ENCODE measurements at places on chromosomes 13 and 19.

DNA sequence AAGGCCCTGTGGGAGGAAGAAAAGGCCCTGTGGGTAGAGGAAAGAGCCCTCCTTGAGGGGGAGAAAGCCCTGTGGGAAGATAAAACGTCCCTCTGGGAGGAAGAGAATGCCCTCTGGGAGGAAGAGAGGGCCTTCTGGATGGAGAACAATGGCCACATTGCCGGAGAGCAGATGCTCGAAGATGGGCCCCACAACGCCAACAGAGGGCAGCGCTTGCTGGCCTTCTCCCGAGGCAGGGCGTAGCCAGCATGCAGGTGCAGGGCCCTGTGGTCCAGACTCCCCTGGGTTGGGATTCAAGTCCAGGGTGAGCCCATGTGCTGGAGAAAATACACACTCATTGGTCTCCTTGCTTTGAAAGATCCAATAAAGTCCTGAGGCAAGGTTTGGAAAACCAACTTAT, 4.1 kb downstream of the CCDC70 start:
- no peak for DNase-seq

DNA sequence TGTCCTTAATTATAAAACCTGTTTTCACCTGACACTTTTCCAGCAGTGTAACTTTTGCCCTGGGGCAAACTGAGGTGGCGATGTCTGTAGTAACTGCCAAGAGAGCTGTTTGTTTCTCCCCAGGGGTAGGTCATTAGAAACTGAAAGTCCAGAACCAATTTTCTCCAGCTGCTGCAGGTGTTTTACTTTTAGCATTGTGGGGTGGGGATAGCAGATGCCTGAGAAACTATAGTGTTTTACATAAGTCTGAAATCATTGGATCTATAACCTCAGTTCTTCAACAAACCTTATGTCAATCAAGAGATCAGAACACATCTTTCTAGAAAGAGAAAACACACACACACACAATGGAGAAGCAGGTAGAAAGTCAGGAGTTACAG, 92.7 kb downstream of the LHFPL6 start:
- no peak for DNase-seq

DNA sequence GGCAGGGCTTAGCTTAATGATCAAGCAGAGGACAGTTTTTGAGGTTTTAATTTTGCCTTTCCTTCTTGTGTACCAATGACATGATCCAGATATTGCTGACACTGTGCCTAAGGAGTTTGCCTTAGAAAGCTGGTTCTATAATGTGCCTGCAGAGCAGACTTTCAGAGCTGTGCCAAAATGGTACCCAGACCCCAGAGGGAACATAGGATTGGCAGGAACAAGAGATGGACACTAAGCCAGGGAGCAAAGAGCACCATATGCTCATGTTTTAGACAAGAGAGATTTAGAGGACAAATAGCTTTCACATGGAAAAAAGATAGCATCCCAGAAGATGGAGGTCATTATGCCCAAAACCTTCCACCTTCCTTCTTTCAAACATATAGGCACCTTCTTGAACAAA, 1241.5 kb upstream of the SPRY2 start:
- no peak for DNase-seq

GRCh38 chr13:87671031-87671752, at the start of gene SLITRK5:
SLITRK5 (plus strand) TSS chr13:87671371; CDS start chr13:87675389, 4,018 bp downstream.
- DNase-seq = no peak

GRCh38 chr19:32457571-32458158, 52.1 kb downstream of the DPY19L3 start:
- no peak for DNase-seq

DNA sequence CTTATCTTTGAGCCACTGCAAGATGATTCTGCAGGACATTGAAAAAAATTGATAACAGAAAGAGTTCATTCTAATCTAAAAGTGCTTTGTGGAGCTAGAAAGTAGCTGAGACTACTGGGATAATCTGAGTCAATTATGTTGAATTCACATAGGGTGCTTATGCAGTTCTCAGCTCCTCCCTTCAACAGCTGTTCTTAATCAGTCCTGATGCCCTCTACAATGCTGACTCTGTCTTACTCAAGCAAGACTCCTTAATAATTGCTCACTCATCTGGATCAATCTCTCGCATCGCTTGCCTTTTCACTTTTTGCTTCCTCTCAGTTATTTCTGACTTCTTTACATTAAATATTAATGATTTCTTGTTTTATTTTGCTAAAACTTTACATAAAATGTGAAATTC, 182.1 kb downstream of the PCDH17 start:
- no peak for DNase-seq

DNA sequence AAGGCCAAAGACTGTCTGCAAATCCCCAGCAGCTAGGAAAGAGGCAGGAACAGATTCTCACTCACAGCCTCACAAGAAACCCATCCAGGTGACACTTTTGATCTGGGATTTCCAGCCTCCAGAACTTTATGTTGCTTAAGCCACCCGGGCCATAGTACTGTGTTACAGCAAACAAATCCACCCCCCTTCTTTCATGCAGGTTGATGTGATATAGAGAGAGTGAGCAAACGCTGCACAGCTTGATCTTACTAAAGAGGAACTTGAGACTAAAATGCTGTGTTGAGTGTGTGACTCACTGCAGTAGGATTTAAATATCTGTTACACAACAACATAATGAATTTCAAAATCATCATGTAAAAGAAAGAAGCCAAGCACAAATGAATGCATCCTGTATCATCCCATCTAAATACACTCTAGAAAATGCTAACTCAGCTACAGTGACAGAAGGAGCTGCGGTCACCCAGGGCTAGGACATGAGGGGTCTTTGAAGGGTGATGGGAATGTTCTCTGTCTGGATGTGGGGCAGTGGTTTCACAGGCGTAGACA, 32.2 kb downstream of the RCBTB2 start:
- no peak for DNase-seq

DNA sequence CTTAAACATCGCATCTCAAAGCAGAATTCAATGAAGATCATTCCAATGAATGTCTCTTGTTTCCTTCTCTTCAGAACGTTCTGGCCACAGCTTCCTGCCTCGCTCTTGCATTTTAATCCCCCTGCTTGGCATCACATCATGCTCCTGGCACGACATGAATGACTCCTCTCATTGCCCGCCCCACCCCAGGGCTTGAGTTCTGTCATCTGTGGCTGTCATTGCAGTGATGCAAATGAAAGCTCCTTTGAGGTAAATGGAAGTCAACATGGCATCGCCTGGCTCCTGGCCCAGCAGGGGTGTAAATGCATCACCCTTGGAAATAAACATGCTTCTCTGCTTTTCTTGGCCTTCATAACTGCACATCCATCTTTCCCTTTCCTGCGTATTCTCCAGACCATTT, 48.6 kb downstream of the SCEL start:
- DNase-seq = no peak

DNA sequence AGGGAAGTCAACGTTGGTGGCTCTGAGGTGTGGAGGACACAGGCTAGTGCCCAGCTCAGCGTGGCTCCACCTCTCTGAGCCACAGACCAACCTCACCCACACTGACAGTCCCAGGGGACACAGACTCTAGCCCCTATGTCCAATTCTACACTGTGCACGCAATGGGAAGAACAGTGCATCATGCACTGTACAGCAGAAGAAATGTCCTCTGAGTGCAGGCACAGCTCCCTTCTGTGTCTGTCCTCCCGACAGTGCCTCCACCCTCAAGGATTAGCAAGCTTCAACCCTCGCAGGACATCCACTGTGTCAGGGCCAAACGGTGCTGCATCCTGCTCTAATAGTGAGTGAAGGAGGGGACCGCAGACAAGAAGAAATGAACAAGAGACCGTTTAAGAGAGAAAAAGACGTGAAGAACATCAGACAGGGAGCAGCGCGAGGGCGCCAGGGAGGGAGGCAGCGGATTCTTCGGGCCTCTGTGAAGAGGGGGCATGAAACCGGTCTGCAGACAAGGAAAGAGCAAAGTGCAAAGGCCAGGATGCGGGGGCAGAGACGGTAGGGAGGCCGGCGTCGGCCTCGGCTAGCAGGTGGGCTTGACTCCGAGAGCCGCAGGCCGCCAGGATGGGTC, 681 bp downstream of the ZNF837 start:
- no peak for DNase-seq

GRCh38 chr19:35048911-35049411, 7.4 kb downstream of the HPN start:
- no peak for DNase-seq

DNA sequence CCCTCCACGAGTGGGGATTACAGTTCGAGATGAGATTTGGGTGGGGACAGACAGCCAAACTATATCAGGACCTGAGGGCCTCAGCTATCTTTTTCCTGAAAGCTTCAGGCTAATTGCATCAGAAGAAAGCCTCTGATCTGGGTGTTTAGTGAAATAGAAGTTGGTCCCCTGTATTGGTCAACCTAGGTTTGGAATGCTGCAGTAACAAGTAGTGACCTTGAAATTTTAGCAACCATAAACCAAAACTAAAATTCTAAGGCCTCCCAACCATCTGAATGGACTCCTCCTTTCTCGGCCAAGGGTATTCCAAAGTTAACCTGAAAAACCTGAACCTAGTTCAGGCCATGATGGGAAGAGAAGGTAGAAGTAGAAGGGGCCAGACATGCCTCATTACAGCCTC, 34.9 kb upstream of the OR10H1 start:
- DNase-seq = no peak

GRCh38 chr19:34269968-34270621, 15.7 kb downstream of the GARRE1 start:
- DNase-seq = peak; percentile 8

- DNase-seq = no peak
These were observed 114.3 kb upstream of the TDRD3 start for GRCh38 chr13:60282708-60283107.

- no peak for DNase-seq
These were observed 5.6 kb upstream of the DPF1 start for GRCh38 chr19:38229585-38230073.

GRCh38 chr13:113442985-113443362, 10.3 kb downstream of the ADPRHL1 start:
- no peak for DNase-seq

- DNase-seq = no peak
These were observed 16.0 kb upstream of the SEMA6B start for GRCh38 chr19:4575267-4576015.

- no peak for DNase-seq
These were observed 141.7 kb upstream of the SERP2 start for GRCh38 chr13:44231786-44232516.

DNA sequence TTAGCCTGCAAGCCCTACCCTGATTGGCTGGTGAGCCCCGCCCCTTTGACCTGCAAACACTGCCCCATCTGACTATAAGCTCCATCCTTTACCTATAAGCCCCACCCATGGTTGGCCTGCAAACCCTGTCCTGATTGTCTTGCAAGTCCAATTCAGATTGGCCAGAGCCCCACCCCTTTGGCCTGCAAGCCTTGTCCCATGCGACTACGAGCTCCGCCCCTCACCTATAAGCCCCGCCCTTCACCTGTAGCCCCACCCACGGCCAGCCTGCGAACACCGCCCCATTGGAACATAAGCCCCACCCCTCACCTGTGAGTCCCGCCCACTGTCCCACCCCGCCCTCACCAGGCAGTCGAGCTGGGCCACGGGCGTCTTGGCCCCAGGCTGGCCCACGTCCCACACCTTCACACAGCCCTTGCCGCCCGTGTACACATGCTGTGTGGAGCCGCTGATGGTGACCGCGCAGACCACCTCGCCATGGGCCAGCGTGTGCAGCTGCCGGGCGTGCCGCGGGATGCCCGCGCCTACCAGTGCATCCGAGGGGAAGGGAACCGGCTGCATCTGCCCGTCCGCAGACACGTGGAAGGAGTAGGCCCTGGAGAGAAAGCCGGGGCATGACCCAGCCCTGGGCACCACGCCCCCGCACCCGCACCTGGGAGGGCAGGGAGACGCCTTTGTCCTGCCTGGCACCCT, 22.9 kb downstream of the TLE2 start:
- DNase-seq = no peak

DNA sequence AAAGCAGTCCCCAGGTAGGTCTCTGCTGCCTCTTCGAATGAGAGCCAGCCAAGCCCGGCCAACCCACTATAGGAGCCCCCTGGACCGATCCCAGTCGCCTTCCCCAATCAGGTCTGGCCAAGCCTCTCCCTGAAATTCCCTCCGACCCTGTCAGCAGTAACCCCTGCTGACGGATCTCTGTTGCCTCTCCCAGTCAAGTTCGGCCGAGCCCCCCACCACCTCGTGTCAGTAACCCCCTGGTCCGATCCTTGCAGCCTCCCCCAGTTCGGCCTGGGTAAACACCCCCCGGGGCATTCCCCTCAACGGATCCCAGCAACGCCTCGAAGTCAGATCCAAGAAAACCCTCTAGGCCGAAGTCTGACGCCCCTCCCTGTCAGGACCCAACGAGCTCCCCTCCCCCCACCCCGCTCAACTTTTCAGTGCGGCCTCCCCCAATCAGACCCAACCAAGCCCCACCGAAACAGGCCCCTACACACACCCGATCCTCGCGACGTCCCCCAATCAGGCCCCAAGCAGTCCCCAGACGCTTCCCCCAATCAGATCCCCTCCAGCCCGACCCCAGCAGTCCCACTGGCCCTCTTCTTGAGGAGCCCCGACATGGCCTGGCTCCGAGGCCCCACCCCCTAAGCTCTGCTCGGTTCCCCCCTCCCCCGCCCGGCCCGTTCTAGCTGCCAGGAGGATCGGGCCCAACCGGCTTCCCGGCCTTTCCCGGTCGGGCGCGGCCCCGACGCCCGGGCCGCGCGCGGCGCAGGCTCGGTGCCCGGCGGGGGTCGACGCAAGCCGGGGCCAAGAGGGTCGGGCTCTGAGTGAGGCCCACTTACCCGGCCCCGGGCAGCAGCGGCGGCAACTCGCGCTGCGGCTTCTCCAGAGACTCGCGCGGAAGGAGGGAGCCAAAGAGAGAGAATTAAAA, 1.8 kb downstream of the TNPO2 start:
- no peak for DNase-seq

- DNase-seq = no peak
These were observed 178.1 kb downstream of the TDRD3 start for GRCh38 chr13:60575142-60575541.

- DNase-seq = no peak
These were observed 20.6 kb upstream of the UQCRFS1 start for GRCh38 chr19:29233591-29233990.

DNA sequence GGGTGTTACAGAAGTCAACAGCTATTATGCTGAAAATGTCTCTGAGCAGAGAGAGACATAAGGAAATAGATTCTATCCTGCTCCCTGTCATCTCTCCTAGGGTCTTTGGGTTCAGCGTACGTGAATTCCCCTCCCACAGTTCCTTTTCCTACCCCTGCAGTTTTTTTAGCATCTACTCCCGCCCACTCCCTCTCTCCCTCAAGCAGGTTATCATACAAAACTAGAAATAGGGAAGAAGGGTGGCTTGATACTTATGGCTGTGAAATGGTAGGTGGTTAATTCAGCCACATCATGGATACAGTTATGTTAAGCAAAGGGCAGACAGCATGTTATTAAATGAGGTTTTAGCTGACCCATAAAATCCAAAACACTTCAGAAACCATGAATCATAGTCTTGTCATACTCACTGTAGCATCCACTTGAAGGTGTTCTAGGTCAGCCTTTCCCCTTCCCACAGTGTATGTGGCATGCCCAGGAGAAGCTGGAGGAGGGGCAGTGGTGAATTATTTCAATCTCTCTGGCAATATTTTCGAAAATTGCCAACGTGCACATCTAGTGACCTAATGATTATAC, 236.8 kb upstream of the SERP2 start:
- no peak for DNase-seq

DNA sequence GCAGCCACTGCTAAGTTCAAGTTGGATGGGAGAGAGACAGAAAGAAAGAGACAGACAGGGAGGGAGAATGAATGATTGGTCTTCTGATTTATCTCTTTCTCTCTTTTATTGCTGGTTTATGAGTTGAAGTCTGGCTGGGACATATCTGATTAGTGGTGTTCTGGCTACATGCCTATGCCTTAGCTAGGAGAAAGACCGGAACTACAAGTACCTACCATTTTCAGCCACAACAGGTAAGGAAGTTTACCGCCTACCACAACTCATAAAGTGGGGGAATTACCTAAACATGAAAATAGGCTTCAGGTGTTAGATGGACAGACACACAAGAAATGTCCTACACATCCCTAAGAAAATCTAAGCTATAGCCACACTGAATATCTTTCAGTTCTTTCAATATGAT, 36.6 kb upstream of the GPC6 start:
- DNase-seq = no peak

All from activated CD8-positive, alpha-beta memory T cell treated with anti-CD3 and anti-CD28 coated beads for 48 hours (primary cell).